ENCODE measurements at places on chromosomes 3 and 15.

DNA sequence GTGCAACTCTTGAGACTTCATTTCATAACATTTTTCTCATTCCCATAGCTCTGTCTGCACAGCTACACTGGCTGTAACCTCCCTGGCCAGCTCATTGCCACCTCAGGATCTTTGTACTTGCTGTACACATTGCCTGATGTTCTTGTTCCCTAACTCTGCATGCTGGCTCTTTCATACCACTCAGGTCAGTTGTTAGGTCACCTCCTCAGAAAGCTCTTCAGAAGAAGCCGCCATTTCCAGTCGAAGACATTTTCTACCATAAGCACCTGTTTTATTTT, 176.2 kb downstream of the AKAP13 start:
- no peak for DNase-seq

DNA sequence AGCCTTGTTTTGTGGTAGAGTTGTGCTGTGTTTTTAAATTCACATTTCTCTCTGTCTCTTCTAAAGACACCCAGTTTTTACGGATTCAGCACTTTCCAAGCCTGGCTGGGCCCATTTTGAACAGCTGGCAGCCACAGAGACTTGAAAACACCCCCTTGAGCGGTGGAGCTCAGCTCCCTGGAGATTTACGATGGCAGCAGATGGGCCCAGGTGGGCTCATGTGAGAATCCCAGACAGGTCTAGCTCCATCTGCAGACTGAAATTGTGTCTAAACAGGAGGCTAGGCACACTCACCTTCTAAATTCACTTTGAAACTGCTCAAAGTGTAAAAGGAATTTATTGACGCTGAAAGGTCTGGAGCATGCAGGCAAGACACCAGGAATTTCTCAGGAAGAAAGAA, 232.0 kb upstream of the HES1 start:
- DNase-seq = no peak

DNA sequence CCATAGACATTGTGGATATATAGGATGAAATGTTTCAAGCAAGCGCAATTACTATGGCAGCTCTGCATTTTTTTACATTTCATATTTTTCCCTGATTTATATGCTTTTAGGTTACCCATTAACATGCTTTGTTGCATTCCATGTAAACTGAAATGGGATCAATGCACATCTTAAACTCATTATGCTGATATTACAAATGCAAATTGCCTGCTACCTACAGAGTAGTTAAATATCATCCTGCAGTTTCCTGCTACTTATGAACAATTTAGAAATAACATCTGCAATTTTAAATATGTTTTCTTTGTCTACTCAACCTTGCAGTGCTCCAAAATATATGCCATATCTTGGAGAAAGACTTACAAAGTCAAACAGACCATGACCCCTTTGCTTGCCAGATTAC, 526.9 kb upstream of the NECTIN3 start:
- no peak for DNase-seq

DNA sequence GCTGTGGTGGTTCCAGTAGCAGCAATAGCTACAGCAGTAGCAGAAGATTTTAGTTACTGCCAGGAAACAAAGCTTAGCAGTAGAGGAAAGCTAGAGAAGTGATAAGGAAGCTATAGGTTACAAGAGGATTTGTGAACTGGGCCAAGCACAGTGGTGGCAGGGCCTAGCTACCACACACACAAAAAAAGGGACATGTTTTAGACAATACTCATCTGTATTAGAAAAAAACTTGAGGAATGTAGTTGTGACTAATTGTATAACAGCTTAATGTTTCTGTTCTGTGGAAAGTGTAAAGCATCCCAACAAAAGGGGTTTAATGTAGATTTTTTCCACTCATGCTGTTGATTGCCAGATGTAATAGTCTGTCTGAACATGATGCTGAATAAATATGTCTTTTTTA, 29.9 kb upstream of the PFN2 start:
- no peak for DNase-seq

DNA sequence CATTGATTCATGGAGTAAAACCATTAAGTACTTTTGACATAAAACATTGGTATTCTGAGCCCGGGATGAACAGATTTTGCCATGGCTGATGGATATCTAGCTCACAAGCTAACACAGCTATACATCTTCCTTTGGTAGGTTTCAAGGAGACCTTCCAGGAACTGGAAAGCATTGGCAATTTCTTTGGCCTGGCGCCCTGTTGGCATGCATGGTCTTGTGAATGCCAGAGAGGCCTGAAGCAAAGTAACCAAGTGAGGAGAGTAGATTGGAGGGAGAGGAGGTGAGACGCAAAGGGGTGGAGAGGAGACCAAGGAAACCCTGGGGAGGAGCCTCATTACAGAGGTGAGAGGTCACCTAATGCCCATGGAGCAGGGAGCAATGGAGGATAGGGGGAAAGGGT, 67.2 kb downstream of the SQOR start:
- DNase-seq = no peak

DNA sequence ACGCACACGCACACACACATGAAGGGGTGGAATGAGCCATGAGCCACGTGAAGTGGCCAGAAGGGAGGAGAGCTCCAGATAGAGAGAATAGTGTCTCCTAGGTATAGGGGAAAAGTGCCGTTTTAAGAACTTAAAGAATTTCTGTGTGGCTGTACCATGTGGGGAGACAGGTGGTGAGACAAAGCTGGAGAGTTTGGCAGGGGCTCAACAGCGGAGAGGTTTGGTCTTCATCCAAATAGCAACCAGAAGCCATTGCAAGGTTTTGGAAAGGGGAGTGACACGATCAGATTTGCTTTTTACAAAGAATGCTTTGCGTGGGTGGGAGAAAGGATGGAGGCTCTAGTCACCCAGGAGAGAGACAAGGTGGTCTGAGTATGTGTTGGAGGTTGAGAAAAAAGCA, 146.0 kb downstream of the IL20RB start:
- no peak for DNase-seq

DNA sequence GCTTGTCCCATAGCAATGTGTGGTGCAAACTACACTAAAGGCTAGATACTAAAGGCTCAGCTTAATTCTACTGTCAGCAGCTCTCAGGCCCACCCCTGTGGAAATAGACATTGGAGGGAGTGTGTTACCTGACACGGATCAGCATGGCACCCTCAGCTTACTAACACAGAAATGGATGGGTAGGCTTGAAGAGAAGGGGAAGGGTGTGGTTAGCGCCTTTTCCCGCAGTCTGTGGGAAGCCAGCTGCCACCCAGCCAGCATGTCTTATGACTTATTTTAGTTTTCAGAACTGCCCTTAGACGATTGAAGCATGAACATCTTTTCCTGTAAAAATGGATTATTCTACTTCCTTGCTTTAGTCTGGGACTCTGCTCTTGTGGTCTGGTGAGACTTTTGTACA, 25.8 kb upstream of the ADPGK start:
- no peak for DNase-seq

- no peak for DNase-seq
Measured at GRCh38 chr3:52143616-52144015, 10.6 kb downstream of the POC1A start.

DNA sequence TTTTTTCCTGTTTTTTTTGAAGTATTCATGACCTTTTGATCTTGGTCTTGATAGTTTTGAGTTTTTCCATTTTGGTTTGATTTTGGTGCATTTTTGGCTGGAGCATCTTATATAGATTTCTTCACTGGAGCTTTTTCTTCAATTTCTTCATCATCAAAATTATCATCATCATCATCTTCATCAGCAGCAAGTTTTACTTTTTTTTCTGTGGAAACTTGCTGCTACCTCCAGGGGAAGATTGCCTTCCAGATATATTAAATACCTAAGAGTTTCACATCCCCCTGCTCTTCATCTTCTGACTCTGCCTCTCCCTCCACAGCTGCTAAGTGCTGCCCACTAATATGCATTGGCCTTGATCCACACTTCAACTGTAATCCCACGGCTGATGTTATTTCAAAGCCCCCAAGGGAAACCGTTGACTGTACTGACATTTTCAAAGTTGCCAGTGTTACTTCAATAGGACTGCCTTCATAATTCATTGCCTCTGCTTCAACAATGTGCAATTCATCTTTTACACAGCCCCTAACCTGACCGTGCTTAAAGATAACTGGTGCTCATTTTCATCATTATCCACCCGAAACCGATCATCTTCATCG, 151.7 kb downstream of the NR1D2 start:
- no peak for DNase-seq

- no peak for DNase-seq
Measured at GRCh38 chr15:25860885-25861866, 2.0 kb downstream of the ATP10A start.

DNA sequence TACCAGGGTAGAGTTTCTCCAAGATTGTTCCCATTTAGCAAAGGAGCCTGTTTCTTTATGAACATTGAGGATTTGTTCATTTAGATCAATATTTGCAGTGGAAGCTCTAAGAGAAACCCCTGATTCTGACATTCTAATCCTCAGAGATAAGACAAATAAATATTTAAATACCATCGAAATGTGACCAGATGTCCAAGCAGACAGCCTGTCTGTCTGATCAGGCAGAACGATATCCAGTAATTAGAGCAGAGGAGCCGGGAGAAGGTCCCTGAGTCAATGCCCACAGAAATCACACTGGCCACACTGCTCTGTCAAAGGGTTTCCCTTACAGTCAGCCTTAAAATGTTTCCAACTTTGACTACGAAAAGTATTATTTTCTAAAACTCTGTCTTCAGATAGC, 15.7 kb upstream of the ARPIN start:
- DNase-seq = no peak

GRCh38 chr3:146156095-146156494, 4.9 kb downstream of the PLOD2 start:
- no peak for DNase-seq

DNA sequence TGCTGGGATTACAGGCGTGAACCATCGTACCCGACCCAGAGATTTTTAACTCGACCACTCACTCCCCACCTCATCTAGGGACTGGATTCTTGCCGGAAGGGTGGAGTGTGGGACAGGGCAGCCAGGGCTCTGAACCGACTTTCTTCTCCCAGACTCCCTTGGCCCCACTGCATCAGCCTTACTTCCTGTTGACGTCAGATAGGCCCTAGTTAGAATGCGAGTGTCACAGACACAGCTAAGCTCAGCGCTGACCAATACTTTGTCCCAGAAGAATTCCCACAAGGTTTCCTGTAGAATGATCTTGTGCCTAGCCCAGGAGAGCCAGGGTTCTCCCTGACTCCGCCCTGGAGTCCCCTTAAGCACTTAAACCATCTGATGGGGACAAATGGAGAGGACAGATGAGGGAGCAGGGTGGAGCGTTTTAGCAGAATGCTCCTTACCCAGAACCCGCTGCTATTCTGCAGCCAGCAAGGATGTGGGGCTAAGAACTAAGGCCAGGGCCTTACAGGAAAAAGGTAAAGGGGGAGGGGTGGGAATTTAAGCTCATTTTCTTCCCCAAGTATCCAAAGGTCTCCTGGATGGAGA, 5.8 kb upstream of the TUSC2 start:
- DNase-seq = no peak

DNA sequence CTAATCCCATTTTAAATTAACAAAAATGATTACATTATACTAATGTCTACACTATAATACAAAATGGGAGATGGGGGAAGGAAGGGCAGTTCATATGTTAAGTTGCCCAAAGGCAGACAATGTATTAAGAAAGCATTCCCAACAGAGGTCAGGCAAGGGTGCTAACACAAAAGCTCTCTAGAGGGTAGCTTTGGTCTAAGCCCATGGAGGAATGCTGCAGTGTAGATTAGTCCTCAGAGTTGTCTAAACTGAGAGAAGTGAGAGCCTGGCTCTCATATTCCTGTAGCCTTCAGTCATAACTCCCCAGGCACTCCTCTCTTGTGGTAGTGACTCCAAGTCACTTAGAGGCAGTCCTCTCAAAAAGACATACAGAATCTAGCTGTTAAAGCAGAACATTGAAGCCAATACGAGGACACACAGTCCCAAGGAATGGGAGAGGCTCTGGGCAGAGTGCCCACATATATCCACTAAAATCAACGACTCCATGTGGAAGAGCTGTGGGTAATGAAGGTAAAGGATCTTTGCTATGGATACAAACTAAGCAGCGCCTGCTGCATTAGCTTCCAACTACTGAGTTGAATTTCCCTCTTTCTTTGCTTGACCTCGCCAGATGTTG, 14.5 kb downstream of the NEK10 start:
- DNase-seq = no peak

- DNase-seq = no peak
Measured at GRCh38 chr3:54131026-54131605, 8.8 kb downstream of the CACNA2D3 start.

GRCh38 chr15:90883526-90883975, 753 bp upstream of the FES start:
- no peak for DNase-seq
